ENCODE measurements at places on chromosomes 12 and 14.

DNA sequence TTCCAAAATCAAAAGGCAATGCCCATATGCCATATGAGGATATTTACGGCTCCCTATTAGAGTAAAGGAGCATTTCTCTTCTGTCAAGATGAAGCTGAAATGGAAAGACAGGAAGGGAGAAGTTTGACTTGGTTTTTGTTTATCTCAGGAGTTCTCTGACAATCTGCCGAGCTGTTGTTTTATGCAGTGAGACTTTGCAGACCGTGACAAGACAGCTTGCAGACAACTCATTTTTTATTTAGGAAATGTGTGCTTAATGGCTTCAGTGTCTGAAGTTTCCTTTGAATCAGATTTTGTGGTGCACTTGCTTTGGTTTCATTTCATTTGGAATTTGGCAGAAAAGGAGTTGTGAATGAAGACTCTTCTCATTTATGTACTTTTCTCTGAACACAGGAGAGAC is 145.4 kb downstream of the C12orf50 start:
- no peak for DNase-seq

GRCh38 chr14:95901054-95901453 is 24.4 kb downstream of the TUNAR start:
- DNase-seq, result no peak

DNA sequence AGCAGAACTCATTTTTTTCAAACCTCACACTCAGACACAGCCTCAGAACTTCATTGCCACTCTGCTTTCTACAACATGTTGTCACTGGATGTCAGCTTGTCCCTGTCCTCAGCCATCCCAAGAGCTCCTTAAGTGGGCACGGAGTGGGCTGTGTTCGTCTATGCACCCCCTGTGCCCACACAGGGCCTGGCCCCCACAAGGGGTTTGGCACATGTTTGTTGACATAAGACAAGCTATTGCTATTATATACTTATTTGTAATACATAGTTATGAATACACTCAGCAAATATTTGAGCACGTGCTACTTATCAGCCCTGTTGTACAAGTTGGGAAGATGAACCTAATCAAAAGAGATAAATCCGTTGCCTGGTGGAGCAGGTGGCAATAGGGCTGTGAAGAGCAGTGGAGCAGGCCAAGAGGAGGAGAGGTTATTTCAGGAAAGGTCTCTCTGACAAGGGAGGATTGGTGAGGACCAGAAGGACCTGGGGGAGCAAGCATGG is 4.3 kb upstream of the BDKRB1 start:
- no peak for DNase-seq

DNA sequence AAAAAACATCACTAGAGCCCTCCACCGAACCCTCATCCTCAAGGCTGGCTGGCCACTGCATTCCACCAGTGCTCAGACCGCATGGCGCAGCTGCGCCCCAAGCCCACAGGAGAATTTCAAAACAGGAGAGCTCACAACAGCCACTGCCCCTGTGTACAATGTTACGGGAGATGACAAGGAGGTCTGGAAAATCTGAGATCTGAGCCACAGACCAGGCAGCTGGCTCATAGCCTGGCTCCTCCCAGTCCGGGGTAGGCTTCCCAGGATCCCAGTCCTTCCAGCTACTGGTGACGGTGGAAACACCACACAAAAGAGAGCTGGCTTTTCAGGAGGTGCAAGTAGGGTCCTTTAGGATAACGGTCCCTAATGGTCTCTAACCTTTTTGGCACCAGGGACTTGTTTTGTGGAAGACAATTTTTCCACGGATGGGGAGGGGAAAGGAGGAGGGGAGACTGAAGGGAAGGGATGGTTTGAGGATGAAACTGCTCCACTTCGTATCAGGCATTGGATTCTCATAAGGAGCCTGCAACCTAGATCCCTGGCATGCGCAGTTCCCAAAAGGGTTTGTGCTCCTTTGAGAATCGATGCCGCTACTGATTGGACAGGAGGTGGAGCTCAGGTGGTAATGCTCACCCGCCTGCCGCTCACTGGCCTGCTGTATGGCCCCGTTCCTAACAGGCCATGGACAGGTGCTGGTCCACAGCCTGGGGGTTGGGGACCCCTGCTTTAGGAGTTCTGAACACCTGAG is 23.0 kb upstream of the NRDE2 start:
- DNase-seq, result no peak

DNA sequence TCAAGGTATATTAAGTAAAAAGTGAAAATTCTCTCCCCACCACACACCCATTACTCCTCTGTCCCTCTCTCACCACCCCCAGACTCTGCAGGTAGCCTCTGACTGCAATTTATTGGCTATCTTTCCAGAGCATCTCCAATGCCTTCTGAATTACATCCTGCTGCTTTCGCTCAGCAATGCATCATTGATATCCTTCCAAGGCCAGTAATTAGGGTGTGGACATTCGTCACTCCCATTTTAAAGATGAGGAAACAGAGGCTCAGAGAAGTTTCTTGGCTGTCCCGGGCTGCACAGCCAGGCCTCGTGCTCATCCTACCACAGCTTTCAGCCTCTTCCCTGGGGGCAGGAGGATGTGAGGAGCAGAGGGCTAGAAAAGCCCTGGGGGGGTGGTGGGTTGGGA is 23.6 kb upstream of the PGF start:
- DNase-seq, result no peak

GRCh38 chr12:124254126-124254525 is 40.8 kb upstream of the RFLNA start:
- DNase-seq, result no peak

DNA sequence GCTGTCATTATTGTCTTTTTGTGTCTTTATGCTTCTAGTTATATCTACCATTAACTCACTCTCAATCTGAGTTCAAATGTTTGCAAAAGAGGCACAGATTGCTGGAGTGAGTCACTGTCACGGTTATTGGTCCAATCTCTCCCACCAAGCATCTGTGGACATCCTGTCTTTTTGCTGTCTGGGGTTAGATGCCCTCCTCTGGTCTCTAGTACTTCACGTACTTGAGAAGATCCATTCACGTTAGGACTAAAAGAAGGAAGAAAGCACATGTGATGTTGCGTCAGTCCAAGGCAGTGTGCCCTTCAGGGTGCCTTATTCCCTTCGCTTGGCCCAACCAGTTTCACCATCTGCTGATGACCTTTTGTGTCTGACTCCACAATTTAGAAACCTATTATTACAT is 72.3 kb upstream of the STXBP6 start:
- no peak for DNase-seq

- DNase-seq, result no peak
Observed at GRCh38 chr12:104115587-104115975, 22.4 kb downstream of the NFYB start.

- DNase-seq, result no peak
Observed at GRCh38 chr12:116411977-116412376, 134.5 kb upstream of the MED13L start.

- no peak for DNase-seq
Observed at GRCh38 chr14:55440385-55440784, at the start of gene TBPL2. Gene TBPL2 (minus strand): TSS chr14:55440616. CDS start chr14:55440449, 167 bp downstream.

DNA sequence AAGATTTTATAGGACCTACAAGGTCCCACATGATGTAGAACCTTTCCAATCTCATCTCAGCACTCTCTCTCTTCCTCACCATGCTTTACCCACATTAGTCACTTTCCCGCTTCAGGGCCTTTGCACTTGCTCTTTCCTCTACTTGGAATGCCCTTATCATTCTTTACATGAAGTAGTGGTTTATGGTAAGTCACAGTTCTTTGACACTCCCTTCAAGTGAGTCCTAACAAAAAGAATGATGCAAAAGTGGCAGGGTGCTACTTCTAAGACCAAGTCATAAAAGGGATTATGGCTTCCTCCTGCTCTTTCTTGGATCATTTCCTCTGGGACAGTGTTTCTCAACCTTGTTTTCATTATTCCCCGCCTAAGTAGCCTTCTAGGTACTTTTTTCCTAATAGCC is 13.1 kb downstream of the TMBIM4 start:
- no peak for DNase-seq

DNA sequence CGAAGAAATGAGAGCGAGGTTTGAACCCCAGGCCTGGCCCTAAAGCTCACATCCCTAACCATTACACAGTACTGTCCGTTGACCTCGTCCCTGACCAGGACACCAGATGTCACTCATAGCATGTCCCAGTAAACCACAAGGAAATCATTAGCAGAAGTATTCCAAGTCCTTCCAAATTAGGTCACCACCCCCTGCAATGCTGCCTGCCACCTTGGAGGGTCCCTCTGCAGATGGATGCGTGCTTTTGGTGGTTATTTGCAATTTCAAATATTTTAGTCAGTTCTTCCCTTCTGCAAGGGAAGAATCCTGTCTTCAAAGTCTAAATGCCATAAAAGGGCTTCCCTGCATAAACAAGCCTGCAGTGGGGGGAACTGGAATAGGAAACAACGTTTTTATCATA is 71.3 kb downstream of the CLMN start:
- DNase-seq, result no peak

DNA sequence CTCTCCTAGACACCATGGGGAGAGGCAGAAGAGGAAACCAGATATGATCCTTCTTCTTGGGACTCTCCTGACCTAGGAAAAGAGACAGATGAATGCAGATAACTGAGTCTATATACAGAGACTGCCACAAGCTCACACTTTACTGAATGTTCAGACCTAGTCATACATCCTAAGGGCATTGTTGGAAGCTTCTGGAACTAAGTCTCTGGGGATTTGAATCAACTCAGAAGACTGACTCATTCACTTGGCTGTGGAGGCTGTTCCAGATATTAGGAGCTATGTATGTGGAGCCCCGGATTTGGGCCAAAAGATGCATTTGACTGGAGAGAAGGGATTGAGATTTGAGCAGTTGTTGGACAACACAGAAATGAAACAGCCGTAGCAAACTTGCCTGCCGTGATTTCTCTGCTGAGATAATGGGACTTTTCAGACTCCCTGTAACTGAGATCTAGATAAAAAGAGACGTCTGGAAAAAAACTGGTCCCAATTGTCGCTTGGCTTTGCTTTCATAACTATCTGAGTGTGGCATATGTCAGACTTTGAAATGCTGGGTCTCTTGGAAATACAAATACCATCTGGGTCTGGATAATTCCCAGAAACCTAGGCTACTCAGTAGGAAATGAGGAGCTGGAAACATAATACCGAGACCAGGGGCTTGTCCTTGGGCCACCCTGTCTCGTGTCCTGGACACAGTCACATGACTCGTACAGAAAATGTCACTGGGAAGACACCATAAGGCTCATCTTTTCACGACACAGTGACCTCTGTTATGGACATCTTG is 396.8 kb downstream of the NUAK1 start:
- no peak for DNase-seq

GRCh38 chr12:49974231-49974675 is 1.5 kb downstream of the AQP6 start:
- no peak for DNase-seq

DNA sequence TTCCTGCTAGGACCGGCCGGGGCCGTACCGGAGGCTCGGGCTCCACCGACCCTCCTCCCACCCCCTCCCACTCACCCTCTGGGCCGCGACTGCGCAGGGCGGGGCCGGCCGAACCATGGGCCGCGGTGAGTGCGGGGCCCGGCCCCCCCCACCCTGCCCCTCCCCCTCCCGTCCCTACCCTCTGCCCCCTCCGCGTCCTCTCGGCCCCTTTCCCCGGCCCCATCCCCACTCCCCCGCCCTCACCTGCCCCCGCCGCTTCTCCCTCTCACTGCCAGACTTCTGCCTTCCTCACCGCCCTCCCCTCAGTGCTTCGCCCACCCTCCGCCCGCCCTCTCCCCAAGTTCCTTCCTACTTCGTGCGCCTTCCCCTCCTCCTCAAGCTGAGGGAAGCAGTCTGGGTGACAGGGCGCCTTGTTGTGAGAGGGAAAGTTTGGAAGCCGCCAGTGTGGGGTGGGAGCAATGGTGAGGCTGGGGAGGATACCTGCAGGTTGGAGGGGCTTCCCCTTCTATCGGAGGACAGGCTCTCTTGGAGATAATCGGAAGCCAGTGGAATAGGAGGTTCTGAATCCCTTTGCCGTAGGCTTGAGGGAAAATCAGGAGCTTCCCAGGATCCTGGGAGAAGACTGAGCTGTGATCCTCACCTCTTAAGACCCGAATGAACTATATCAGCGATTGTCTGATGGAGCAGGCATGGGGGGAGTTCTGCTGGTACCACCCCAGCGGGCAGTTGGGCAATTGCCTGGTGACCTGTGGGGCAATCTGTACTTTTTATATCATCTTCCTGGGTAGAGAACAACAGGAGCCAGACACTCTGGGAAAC is 472 bp downstream of the MBD6 start:
- no peak for DNase-seq

- no peak for DNase-seq
Observed at GRCh38 chr14:24137529-24138395, 1.8 kb downstream of the PSME1 start.

DNA sequence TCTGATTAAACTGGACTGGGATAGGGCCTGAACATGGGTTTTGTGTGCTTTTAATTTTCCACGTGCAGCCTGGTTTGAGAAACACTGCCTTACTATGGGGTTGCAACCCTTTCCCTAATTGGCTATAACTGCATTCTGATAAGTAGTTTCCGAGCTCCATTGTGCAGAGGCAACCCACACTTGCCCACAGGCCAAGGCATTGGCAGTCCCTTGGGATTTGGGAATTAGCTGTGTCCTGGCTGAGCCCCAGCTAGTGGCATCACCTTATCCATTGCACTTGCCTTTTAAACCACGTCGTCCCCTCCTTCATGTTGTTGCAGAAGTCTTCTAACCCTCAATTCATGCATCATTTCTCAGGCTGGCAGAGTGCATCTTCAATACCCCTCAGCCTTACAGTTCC is 10.2 kb downstream of the VCPKMT start:
- DNase-seq, result no peak

DNA sequence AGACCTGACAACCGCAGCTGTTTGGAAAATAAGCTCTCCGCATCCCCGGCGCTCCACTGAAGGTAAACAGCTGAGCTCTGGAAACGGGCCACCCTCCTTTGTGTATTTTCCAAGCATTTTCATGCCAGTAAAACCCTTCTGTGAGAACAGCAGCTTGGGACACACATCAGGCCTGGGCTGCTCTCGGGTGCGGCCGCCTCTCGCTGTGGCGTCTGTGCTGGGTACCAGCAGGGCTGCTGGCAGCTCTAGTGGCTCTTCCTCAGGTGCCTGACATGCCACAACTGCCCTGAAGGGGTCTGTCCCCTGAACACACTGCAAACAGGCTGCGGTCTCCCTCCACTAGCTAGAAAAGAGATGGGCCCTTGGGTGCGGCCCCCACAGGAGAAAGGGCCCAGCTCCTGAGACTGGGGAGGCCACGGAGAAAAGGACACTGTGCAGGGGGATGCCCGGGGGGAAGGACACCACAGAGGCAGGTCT is 96.3 kb downstream of the ITPK1 start:
- DNase-seq, result no peak

DNA sequence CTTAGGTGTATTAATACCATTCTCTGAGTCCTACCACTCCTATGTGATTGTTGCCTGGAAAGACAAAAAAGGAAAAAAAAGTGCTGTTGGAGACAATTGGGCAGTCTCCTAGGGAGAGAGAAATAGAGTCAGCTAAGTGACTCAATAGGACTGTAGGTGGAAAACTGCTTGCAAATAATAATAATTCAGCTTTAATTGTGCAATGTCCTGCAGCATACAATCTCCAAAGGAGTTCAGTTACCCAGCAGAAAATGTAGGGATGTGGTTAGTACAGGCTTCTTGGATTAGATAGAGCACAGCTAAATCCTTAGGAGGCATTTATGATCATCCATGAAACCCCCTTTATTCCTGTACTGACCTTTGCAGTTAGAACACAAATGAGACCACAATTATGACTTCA is 3.0 kb upstream of the SRSF9 start:
- no peak for DNase-seq
